ENCODE measurements at places on chromosomes 3 and 15.
A peak's percentile ranks its signal among the peaks of the same experiment; 100 is the strongest.

GRCh38 chr15:90986790-90987507, 7.4 kb downstream of the PRC1 start:
- peaks cover 20% of the 10 kb centered on the region for H3K36me3 ChIP-seq
- peaks cover 24% of the 10 kb centered on the region for H3K4me1 ChIP-seq
- H3K27ac ChIP-seq, result peak overlapping the region; percentile 86

- no peak for DNase-seq
- H3K27ac ChIP-seq, result peak overlapping the region; percentile 21
- H3K4me1 ChIP-seq, result peaks cover under 1% of the 10 kb centered on the region
- H3K27me3 ChIP-seq, result no peaks in the 10 kb centered on the region
These were observed 144.8 kb downstream of the NSMCE3 start for GRCh38 chr15:29124581-29125381.

DNA sequence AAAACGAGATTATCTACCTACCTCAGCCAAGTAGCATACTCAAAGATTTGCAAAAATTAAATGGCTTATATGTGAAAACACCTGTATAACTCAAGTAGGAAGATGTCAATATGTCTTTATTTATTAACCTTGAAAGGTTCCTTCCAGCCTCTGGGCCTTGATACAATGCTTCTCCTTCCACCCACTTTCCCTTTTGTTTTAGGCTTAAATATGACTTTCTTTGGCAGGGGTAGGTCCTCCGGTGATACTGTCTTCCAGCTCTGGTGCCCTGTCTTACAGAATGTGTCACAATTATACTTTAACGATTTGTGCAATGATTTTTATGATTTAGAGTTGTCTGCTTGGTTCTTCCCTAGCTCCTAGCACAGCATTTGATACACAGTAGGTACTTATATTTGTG, 4.1 kb downstream of the LINS1 start:
- no peak overlapping the region for H3K27ac ChIP-seq
- no peak for DNase-seq
- H3K36me3 ChIP-seq, result no peaks in the 10 kb centered on the region
- H3K4me1 ChIP-seq, result peaks cover 8% of the 10 kb centered on the region
- H3K4me3 ChIP-seq, result no peak overlapping the region

DNA sequence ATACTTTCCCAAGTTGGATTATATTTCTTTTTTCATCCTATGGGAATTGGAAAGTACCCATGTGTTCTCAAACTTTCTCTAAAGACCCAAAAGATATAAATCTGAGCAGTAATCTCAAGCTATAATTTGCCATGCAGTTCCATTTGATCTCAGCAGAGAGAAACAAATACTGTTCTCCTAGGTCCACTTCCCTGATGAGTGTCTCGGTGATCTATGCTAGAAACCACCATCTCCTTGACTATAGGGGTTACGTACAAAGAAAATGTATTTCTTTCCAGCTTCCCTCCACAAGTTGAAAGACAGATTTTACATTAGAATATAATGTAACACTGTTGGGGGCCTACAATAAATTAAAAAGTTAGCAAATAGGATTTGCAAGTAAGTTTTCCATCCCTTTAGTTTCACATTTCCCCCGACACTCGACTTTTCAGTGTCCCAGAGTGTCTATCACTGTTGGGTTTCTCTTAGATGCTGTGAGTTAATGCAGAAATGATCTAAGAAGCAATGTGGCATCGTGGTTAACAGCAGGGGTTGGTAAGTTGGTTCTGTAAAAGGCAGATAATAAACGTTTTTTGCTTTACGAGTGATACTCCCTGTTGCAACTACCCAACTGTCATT, 465.1 kb upstream of the CFAP20DC start:
- DNase-seq, result no peak
- no peaks in the 10 kb centered on the region for H3K4me1 ChIP-seq
- H3K27ac ChIP-seq, result no peak overlapping the region
- H3K4me3 ChIP-seq, result no peak overlapping the region

GRCh38 chr3:120855665-120856437, 52.2 kb upstream of the STXBP5L start:
- H3K4me1 ChIP-seq, result peaks cover 12% of the 10 kb centered on the region
- H3K36me3 ChIP-seq, result no peaks in the 10 kb centered on the region
- peak overlapping the region; percentile 44 for H3K27ac ChIP-seq
- H3K27me3 ChIP-seq, result peaks cover 5% of the 10 kb centered on the region
- peak; percentile 22 for DNase-seq

DNA sequence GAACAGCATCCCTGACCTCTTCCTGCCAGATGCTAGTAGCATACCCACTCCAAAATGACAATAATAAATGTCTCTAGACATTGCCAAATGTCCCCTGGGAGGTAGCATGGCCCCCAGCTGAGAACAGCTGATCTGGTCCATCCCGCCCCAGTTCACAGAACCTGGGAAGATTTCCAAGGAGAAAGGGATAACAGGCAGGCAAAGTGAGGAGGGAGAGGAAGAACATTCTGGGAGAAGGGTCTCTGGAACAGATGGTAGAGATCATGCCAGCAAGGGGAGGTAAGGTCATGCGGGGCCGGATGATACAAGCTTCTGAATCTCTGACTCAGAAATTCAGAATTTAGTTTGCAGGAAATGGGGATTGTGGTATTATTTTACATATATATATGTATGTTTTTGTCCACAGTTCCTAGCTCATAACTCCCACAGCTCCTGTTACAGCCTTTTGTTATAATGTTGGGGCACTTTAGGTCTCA, 192.7 kb downstream of the SUCLG2 start:
- no peak overlapping the region for H3K27ac ChIP-seq
- DNase-seq, result no peak
- no peaks in the 10 kb centered on the region for H3K27me3 ChIP-seq
- peaks cover 10% of the 10 kb centered on the region for H3K4me1 ChIP-seq

DNA sequence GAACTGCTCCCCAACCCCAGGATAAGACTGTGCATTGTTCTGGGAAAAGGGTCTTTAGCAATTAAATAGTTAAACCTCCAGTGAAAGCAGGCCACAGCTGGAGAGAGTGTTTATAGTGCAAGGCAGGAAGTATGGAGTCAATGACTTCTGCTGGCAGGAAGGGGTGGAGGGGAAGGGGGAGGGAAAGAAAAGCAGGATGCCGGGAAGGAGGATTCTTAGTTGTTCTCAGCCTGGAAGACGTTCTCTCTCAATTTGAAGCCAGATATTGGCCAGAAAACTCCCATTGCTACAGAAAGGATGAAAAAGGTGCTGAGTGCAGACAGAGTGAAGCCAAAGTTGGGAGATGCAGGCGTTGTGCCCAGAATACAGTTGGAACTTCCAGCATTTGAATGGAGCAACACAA, 35.7 kb upstream of the ACTL6A start:
- H3K27ac ChIP-seq, result peak overlapping the region; percentile 97
- no peaks in the 10 kb centered on the region for H3K27me3 ChIP-seq

DNA sequence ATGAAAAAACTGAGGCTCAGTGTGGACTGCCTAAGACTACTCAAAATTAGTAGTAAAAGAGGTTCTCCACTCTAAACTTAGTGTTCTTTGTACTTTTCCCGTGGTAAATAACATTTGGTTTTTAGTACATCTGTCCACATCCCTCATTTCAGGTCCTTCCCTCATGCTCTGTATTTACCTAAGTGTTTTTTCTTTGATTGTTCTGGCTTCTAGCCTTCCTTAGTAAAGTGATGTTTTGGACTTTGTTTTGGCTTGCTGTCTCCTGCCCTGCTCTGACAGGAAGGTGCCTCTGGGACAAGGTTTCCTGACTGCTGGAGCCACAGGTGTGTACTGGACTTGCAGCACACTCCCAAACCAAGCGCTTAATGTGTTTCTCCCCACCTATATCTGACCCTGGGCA, 29.9 kb upstream of the ALDH1A2 start:
- no peak overlapping the region for H3K27ac ChIP-seq
- H3K4me3 ChIP-seq, result no peak overlapping the region
- H3K27me3 ChIP-seq, result peaks cover 3% of the 10 kb centered on the region
- H3K4me1 ChIP-seq, result no peaks in the 10 kb centered on the region

DNA sequence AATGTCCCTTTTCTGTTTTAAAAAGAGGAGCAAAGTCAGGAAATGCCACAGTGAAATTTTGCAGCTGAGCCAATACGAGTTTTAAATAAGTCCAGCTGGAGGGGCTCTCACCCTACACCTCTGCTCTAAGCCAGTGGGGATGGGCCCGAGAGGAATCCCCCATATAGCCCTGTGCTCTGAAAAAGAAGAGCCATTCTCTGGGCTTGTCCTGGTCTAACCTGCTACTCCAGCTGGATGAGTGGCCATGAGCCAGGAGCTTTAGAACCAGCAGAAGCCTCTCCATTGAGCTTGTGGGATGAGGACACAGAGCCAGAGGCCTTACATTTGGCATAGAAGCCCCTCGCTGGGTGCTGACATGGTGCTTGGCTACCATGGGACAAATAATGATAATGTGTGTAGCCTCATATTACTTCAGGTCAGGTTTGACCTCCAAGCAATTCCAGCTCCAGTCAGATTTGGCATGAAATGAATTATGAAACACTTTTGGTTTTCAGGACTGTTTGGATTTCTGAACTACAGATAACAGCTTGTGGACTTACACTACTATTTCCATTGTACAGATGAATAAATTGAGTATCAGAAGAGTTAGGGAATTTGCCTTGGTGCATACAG, 172.4 kb downstream of the CHST2 start:
- H3K36me3 ChIP-seq, result no peaks in the 10 kb centered on the region
- no peak for DNase-seq
- H3K27ac ChIP-seq, result no peak overlapping the region
- H3K27me3 ChIP-seq, result no peaks in the 10 kb centered on the region

DNA sequence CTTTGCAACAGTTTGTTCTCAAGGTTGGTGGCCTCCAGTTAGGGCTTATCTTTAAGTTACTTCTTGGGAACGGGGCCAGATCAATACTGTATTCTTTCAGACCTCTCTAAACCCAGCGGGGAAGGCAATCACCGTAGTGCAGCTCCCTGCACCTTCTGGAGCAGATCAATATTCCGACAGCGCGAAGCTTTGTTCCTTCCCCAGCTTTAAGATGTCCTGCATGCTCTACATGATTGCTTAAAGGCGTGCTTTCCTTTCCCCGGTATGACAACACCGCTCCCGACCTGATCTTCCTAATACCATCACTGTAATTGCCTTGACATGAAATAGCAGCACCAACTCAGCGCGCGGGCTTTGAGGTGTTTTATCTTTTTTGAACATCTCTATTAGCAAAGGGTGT, 755.2 kb downstream of the NR2F2 start:
- DNase-seq, result no peak
- no peaks in the 10 kb centered on the region for H3K27me3 ChIP-seq
- no peak overlapping the region for H3K4me3 ChIP-seq
- H3K27ac ChIP-seq, result no peak overlapping the region
- peaks cover 22% of the 10 kb centered on the region for H3K4me1 ChIP-seq

GRCh38 chr15:99197856-99198255, 51.5 kb downstream of the TTC23 start:
- no peak overlapping the region for H3K4me3 ChIP-seq
- peaks cover 49% of the 10 kb centered on the region for H3K36me3 ChIP-seq
- peaks cover 7% of the 10 kb centered on the region for H3K4me1 ChIP-seq
- H3K27ac ChIP-seq, result no peak overlapping the region
- DNase-seq, result no peak

GRCh38 chr3:106825962-106826605, 551.2 kb upstream of the CCDC54 start:
- H3K27ac ChIP-seq, result peak overlapping the region; percentile 86
- peaks cover 57% of the 10 kb centered on the region for H3K4me1 ChIP-seq
- H3K4me3 ChIP-seq, result no peak overlapping the region

- no peaks in the 10 kb centered on the region for H3K27me3 ChIP-seq
- no peak for DNase-seq
- no peaks in the 10 kb centered on the region for H3K4me1 ChIP-seq
- H3K4me3 ChIP-seq, result no peak overlapping the region
These were observed 85.3 kb downstream of the HCN4 start for GRCh38 chr15:73283366-73283962.
